ENCODE measurements at places on chromosomes 2 and 18.

DNA sequence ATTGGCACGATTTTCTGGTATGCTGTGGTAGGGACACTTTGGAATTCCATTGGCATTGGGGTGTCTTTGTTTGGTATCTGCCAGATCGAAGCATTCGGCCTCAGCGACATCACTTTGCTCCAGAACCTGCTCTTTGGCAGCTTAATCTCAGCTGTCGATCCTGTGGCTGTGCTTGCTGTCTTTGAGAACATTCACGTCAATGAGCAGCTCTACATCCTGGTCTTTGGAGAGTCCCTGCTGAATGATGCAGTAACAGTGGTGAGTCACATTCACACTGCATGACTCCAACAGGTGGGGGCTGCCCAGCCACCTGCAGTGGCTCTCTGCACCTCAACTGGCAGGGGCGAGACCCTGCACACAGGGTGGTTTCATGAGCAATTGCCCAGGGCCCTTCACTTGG, 38.4 kb downstream of the SLC9A2 start:
- DNase-seq: no peak

- no peak for DNase-seq
Measured at GRCh38 chr2:32756074-32756727, 128.4 kb downstream of the TTC27 start.

GRCh38 chr2:212841460-212841859, 302.9 kb upstream of the ERBB4 start:
- DNase-seq: no peak

- DNase-seq: no peak
Measured at GRCh38 chr18:11027862-11028261, 121.5 kb downstream of the PIEZO2 start.

DNA sequence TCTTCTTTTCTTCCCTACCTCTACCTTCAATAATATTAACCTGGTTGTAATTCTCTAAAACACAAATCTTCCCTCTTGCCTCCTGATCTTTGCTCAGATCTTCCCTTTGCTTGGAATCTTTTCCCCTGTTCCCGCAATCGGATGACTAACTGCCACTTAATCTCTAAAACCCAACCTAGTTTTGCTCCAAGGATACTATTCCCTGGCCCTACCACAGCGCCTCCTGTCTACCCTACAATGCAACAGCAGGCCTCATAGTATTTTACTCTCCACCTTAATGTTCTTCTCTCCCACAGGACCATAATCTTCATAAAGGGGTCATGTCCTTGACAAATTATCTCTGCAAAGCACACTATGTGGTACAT, 246.8 kb upstream of the TNP1 start:
- DNase-seq: no peak

GRCh38 chr2:188028739-188029138, 262.9 kb upstream of the GULP1 start:
- DNase-seq: no peak

DNA sequence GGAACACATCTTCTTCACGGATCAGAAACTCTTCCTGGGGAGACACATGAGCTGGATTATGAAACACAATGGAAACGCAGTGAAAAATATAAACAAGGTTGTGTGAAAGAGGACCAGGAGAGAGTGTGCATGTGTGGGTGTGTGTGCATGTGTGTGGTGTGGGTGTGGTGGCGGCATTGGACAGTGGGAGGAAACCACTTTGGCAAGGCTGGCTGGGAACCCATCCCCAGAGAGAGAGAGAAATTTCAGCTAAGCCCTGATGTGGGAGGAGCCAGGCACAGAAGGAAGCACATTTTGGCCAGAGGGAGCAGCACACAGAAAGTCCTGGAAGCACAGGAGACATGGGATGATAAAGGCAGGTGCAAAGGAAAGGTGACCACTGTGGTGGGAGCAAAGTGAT, 147.6 kb upstream of the COPS8 start:
- no peak for DNase-seq

DNA sequence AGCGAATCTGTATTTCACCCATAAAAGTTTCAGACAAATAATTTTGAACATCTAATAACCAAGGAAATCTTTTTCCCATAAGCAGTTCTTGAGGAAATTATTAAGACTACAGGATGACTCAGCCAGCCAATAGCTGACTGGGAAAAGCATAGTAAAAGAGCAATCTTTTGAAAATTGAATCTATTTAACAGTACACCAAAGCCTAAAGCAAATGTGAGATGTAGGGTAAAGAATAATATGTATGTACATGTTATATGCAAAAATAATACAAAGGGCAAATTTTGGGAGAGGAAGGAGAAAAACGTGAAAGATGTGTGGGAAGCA, 12.6 kb upstream of the KDSR start:
- DNase-seq: no peak

DNA sequence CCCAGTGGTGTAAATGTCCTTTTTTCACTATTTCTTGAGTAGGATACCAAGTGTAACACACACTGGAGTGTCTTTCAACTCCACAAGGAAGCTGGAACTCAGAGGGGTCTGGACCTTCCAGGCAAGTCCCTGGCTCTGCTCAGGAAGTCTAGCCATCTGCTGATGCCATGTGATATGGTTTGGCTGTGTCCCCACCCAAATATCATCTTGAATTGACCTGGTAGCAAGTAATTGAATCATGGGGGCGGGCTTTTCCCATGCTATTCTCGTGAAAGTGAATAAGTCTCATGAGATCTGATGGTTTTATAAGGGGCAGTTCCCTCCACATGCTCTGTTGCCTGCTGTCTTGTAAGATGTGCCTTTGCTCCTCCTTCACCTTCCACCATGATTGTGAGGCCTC, 99.4 kb upstream of the CDC42EP3 start:
- DNase-seq: peak; percentile 26

DNA sequence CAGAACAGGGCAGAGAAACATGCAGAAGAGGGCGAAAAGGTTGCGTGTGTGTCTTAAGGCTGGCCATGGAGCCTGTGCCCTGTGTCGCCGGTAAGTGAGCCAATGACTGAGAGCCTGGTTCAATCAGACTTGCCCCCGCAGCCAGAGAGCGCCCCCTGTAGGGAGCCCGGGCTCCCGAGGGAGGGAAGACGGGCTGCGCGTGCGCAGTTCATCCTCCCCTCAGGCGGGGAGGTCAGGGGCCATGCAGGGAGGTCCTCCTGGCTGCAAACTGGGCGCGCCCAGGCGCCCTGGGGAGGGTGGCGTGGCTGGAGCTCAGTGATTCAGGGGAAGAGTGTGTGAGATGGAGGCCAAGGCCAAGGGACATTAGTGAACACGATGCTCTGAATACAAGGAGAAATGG, 276.6 kb downstream of the PHLPP1 start:
- no peak for DNase-seq

DNA sequence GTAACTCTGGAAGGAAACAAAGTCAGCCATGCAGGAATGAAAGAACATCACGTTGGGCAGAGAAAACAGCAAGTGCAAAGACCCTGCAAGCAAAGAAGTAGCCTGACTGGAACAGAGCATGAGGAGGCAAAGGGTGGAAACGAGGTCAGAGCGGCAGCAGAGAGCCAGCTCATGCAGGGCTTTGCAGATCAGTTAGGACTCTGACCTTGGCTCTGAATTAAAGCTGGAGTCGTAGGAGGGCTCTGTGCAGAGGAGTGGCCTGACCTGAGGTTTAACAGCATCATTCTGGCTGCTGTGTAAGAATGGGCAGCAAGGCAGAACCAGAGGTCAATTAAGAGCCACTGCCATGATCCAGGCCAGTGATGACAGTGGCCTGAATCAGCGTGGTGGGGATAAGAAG, 220.7 kb downstream of the PRKCE start:
- no peak for DNase-seq

- DNase-seq: peak; percentile 57
Measured at GRCh38 chr18:62437235-62438017, 85.4 kb upstream of the ZCCHC2 start.

GRCh38 chr2:149884871-149885270, 297.3 kb upstream of the MMADHC start:
- DNase-seq: no peak

DNA sequence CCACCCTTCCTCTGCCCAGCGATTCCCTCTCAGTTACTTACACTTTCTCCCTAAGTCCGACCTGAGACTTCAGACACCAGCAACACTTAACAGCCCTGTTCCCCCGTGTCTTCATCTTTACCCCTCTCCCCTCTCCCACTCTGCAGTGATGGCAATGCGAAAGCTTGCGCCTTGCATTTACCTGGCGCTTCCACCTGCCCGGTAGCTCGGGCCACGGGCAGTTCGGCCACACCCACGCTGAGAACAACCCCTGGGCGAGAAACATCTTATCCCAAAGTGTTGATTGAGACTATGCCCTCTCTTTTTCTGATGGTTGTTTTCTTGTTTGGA, 558 bp downstream of the DNAJC10 start:
- DNase-seq: no peak

DNA sequence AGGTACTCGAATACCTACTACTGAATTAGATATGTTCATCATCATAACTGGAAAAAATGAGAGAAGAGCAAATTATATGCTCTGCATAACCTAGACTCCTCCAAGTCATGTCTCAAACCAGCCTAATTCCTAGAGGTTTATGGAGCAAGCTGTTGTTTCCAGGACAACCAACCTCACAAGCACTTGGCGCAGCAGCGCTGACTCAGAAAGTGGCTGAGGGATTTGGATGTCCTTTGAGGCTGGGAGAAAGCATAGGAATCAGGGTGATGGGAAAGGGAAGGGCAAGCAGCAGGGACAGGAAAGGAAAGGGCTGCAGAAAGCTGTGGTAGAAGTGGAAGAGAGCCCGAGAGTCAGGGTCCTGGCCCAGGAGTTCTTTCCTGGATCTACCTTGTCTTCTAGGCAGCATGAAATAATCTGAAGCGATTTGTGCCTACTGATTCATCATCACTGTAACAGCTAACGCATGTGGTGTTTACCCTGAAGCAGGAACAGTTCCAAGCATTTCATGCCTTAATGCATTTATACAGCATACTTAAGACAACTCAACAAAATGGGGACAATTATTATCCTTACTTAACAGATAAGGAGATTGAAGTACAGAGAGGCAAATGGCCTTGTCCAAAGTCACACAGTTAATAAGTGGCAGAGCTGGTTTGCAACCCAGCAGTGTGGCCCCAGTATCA, 3.7 kb downstream of the PLEK start:
- DNase-seq: peak; percentile 45

GRCh38 chr2:161842736-161843433, 218.7 kb downstream of the SLC4A10 start:
- DNase-seq: no peak

DNA sequence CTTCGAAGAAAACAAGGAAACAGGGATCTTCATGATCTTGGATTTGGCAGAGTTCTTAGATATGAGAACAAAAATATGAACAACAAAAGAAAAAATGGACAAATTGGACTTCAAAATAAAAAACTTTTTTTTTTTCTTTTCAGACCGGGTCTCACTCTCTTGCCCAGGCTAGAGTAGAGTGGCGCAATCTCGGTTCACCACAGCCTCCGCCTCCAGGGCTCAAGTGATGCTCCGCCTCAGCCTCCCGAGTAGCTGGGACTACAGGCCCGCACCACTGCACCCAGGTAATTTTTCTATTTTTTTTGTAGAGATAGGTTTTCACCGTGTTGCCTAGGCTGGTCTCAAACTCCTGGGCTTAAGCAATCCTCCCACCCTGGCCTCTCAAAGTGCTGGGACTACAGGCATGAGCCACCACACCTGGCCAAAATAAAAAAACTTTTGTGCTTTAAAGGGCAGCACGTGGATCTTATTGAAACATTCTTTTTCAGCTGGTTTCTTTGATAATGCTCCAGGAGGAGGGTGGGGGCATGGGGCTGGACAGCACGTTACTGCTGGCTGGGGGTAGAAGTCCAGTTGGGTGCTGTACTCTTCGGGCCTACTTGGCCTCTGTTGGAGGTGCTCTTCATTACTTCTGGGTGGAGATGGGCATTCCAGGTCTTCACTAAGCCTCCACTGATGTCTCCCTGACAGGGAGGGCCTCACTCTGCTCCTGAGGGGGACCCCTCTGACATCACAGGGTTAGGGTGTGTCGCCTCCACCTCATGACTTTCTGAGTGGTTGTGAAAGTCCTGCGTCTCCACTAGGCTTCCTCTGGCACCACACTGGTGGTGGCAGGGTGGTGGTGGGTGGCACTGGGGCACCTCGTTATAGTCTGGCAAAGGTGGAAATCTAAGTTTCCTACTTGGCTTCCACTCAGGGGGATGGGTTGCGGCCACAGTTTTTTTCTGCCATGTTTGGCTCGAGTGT, 150.5 kb upstream of the XPO1 start:
- no peak for DNase-seq

DNA sequence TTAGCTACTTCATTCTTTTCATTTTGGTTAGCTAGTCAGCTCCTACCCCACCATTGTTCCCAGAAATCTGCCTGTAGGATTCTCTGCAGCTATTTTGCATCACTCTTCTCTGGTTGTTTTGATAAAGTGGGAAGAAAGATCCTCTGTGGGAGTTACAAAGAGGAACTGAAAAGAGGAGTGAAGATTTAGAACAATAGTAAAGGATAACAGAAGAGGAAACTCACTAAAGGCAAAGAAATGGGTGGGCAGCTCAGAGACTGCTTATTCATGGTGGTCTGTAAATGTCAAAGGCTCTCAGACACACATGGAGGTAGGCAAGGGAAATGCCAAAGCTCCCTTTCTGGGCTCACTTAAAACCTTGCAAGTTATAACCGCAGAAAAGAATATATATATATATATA, 17.2 kb upstream of the CD207 start:
- no peak for DNase-seq

GRCh38 chr2:36607947-36608346, 10.0 kb upstream of the FEZ2 start:
- no peak for DNase-seq

- peak; percentile 58 for DNase-seq
Measured at GRCh38 chr18:68623342-68623741, 91.6 kb downstream of the TMX3 start.

DNA sequence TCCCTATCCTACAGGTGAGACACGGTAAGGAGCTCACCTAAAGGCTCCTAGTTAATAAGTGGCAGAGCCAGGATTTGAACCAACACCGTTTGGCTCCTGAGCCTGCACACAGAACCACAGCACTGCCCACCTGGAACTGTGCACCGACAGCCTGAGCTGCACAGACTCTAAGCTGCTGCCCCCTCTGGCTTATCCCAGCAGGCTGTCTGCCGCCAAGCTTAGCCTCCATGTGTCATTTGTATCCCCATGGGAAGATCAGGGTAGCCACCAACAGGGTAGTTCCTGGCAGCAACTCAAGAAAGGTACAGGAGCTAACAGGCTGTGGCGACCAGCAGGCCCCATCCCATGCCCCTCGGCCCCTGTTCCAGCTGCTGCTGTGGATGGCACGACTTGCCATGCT, 135.7 kb downstream of the LRRC30 start:
- DNase-seq: no peak

GRCh38 chr2:172457536-172457935, 30.1 kb downstream of the ITGA6 start:
- DNase-seq: no peak

- no peak for DNase-seq
Measured at GRCh38 chr2:21333684-21334083, 209.9 kb downstream of the TDRD15 start.

- DNase-seq: no peak
Measured at GRCh38 chr2:41899189-41899588, 148.6 kb upstream of the PKDCC start.

GRCh38 chr2:73227086-73227485, 6.0 kb downstream of the PRADC1 start:
- DNase-seq: no peak
